ENCODE measurements at places on chromosomes 16 and 17. TPM values are rescaled to one million over a fixed set of nuclear protein-coding genes. Genes with fewer than 3 reads are reported as not detected.

DNA sequence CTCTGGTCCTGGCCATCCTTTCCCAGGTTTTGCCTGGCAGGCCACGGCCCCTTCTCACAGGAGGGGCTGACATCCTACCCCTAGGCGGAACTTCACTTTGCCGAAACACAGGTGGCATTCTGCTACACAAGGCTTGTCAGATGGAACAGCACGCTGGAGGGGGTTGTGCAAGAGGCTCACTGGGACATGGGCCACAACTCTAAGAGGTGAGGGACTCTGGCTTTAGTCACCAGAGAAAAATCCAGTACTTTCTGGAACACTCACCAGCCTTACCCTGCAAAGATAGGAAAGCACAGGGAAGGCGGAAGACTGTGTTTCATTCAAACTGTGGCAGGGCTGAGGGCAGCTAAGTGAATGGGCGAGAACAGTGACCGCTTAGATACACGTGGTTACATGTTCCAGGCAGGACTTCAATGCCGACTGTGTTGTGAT lies 18.3 kb downstream of the CDC42EP4 start:
- peak; percentile 70 for DNase-seq

GRCh38 chr17:12398441-12399051 lies 267.1 kb upstream of the MYOCD start:
- DNase-seq = no peak

The RRAD gene
- 1.8 TPM for polyA plus RNA-seq

The RGS11 gene
- 2.2 TPM for polyA plus RNA-seq

DNA sequence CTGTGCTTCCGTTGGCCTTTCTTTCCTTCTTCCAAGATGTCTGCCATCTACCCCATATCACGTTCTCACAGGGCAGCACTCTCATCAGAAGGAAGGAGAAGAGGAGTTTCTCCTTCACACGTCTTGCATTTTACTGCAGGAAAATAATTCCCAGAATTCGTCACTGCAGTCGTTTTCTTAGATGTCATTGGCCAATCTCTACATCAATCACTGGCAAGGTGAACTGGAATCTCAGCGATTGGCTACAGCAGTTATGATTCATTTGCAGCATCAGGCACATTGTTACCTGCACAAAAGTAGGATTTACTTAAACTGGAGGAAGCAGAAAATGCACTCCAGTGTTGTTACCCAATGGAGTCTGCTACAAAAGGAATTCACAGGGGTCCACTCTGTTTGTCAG lies 277.2 kb upstream of the RBFOX1 start:
- no peak for DNase-seq

The ADORA2B gene
- polyA plus RNA-seq = 8.0 TPM

- no peak for DNase-seq
These were observed 57.3 kb downstream of the ABCC12 start for GRCh38 chr16:48098472-48098871.

DNA sequence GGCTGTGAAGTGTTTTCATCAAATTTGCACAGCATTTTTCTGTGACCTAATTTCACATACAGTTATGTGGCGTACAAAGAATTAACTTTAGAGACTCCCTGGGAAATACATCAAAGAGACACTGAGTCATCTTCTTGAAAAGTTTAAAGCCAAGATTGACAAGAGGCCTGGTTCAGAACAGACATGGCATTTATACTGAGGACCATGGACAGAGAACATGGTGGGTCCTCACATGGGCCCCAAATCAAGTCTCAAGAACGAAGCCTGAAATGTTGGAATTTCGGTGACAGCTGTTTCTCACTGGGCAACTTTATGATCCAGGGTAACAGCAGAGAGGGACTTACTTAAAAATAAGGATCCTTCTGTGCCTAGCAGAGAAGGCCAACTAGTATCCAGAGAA lies 311.5 kb upstream of the KCNJ16 start:
- no peak for DNase-seq

The CHP2 gene
- not detected for polyA plus RNA-seq

GRCh38 chr17:72240333-72240732 lies 119.5 kb downstream of the SOX9 start:
- no peak for DNase-seq

The TMEM11 gene
- polyA plus RNA-seq = 54.5 TPM

DNA sequence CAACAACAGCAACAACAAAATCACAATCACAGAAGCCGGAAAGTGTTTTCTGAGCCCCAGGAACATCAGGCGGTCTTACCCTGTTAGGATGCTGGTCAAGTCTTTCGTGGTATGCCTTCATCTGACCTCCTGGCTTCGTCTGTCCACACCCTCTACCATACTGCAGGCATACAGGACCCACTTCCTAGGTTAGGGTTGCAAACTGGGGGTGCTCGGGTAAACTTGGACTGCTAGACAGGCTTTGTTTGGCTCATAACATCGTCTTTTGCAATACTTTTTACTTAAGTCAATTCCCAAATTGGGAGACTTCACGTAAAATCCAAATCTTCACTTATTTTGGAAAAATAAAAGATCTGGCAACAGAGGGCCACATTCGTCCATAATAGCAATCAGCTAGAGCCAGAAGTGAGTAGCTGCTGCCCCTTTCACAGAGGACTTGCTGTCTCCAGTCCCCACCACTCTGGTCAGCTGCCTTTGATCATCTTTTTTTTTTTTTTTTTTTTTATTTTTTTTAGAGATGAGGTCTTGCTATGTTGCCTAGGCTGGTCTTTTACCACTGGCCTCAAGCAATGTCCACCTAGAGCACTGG lies 30.0 kb downstream of the CHD9 start:
- no peak for DNase-seq

GRCh38 chr16:66287926-66288325 lies 78.6 kb upstream of the CDH5 start:
- DNase-seq = no peak

- no peak for DNase-seq
These were observed 74.5 kb downstream of the RPGRIP1L start for GRCh38 chr16:53629151-53629550.
